ENCODE measurements at places on chromosomes 5 and 9.

GRCh38 chr5:140341591-140341990 is 4.8 kb downstream of the HBEGF start:
- no peak for DNase-seq

GRCh38 chr9:128917151-128917849 is 3.5 kb upstream of the PHYHD1 start:
- DNase-seq = no peak

GRCh38 chr9:71678999-71679398 is 89.3 kb downstream of the CEMIP2 start:
- DNase-seq = no peak

GRCh38 chr5:40689438-40689837 is 9.7 kb downstream of the PTGER4 start:
- DNase-seq = no peak

DNA sequence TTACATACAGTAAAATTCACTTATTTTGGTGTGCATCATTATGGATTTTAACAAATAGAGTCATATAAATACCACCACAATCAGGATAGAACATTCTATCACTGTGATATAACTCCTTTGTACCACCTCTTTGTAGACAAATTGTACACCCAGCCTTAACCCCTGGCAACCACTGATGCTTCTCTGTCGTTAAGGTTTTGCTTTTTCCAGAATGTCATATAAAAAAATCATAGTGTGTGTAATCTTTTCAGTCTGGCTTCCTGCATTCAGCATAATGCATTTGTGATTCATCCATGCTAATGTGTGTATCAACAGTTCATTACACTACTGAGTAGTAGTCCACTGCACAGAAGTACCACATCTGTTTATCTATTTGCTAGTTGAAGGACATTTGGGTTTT is 81.2 kb downstream of the ARSB start:
- DNase-seq = no peak

DNA sequence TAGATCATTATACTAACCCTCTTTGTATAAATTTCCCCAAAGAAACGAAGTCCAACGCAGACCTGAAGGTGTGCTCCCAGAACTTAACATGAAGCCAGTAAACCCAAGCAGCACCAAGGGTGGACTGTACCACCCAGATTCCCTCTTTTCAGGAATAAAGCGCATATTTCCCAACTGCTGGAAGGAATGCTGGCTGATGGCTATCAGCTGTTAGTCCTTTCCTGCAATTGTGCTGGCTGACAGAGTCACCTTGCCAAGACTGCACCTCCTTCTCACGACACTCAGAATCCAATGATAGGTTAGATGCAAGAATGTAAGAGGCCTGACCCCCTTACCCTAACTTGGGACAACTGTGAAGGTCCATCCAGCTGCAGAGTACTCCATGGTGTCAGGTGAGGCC is 93.9 kb downstream of the MAPKAP1 start:
- DNase-seq = no peak

DNA sequence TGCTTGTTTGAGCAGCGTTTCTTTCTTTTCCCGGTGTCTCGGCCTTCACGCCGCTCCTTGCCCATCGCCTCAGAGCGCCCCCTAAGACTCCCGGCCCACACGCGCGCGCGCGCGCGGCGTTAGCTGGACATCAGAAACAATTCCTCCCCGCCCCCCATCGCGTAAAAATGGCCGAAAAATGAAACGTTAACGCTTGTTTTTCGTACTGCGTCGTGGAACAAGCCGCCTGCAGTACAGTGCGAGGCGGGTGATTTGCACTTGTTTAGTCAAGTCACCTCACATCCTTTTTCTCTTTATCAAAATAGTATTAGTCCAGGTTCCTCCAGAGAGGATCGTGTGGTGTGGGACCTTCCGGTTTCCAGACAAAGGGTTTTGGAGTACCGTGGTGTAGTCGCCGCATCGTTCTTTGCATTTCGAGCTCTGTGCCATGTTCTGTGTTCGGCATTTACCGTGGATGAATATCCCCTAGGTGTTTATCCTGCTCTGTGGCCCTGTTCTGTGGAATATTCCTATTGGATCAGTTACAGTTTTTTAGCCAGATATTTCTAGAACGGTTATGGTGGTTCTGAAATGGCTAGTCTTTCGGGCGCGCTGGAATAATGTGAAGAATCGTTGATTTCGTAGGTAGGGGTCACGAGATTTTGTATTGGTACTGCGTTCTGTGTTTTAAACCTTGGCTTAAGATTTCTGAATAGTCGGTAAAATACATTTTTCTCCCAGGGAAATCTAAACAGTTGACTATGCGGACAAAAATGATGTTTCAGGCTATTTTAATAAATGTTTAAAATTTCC is 1.0 kb downstream of the MATR3 start:
- no peak for DNase-seq

- no peak for DNase-seq
Observed at GRCh38 chr5:5371005-5371404, 51.5 kb upstream of the ICE1 start.

DNA sequence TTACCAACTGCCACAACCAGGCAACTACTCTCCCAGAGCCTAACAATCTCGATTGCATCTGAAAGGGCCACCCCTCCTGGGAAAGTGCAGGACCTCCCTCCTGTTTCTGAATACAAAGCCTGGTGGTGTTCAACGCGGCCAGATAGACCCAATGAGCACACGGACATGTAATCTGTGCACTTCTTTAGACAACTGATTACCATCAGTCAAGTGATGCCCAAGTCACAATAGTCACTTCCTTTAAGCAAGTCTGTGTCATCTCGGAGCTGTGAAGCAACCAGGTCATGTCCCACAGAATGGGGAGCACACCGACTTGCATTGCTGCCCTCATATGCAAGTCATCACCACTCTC is 739 bp downstream of the C9orf72 start:
- DNase-seq = no peak

Data from iPS DF 19.7 (cell line).